ENCODE measurements at places on chromosomes 2 and 18.

DNA sequence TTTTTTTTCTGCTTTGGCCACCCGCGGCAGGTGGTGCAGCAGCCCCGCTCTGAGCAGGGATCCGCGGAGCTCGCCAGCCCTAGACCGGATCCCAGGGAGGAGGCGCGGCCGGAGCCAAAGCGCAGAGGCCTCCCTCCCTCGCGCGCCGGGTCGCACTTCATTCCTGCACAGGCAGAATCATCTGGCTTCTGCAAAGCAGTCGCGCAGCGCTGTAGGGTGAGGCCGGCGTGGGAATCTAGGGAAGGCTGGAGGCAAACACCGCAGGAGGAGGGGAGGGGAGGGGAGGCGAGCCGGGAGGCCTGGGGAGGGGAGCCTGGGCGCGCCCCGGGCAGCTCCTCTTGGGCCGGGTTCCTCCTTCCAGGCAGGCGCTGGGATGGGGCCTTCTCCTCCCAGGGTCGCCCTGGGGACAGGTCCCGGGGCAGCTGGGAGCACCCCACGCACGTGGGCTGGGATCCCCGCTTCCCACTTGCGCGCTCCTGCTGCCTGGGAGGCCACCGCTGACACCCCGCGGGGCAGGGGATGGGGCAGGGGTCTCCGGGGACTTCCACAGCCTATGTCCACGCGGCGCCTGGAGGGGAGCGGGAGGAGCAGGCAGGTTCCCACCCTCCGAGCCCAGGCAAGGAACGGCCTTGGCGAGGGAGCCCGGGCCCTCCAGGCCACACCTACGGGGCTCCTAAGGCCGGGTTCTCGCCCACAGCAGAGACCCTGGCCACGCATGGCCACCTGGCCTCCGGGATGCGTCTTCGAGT is 45.0 kb downstream of the MBP start:
- H3K4me1 ChIP-seq, result peaks cover 54% of the 10 kb centered on the region
- no peak overlapping the region for H3K27ac ChIP-seq
- no peak overlapping the region for H3K4me3 ChIP-seq
- DNase-seq, result no peak

DNA sequence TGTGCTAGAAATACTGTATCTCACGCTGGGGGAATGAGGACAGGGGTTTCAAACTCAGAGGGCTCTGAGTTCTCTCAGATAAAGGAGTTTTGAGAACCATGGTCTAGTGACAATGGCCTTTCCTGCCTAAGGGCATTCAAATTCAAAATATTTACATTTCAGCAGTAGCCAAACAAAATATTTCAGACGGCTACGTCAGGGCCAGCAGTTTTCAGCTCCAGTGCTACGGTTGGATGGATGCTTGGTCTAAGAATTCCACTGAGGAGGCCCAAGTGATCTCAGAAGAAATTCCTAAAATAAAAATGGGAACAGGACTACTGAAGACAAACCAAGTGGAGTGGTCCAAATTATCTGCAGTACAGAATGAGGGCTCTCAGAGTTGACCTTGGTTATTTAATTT is 41.1 kb upstream of the SCG2 start:
- no peaks in the 10 kb centered on the region for H3K36me3 ChIP-seq
- DNase-seq, result no peak
- no peak overlapping the region for H3K27ac ChIP-seq
- no peaks in the 10 kb centered on the region for H3K4me1 ChIP-seq

DNA sequence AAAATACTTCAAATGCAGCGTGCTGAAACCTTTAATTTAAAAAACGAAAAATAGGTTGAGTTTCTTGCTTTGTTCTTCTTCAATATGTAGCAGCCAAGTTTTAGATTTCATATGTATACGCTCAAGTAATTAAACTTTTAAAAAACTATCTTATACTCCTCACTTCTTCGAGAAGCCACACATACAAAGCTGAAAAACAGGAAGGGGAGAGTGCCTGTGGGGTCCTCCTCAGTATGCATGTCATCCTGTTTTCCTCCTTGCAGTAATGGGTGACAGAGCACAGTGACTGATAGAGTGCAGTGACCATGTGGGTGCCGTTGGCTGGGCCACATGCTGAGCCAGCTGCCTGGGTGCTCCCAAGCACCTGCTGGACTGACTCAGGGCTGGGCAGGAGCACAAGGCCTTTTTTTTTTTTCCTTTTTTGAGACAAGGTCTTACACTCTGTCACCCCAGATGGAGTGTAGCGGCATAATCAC is 33.3 kb downstream of the UXS1 start:
- no peaks in the 10 kb centered on the region for H3K36me3 ChIP-seq
- peak overlapping the region; percentile 75 for H3K4me3 ChIP-seq
- peak overlapping the region; percentile 66 for H3K27ac ChIP-seq
- peak; percentile 73 for DNase-seq
- H3K4me1 ChIP-seq, result peaks cover 90% of the 10 kb centered on the region
- no peaks in the 10 kb centered on the region for H3K27me3 ChIP-seq

GRCh38 chr2:201280191-201281040 is 20.1 kb downstream of the CASP8 start:
- H3K27me3 ChIP-seq, result no peaks in the 10 kb centered on the region
- H3K27ac ChIP-seq, result no peak overlapping the region
- H3K4me1 ChIP-seq, result peaks cover 19% of the 10 kb centered on the region

GRCh38 chr18:14974576-14974975 is 226.6 kb downstream of the ANKRD30B start:
- no peaks in the 10 kb centered on the region for H3K27me3 ChIP-seq
- H3K36me3 ChIP-seq, result no peaks in the 10 kb centered on the region
- H3K27ac ChIP-seq, result no peak overlapping the region
- no peaks in the 10 kb centered on the region for H3K4me1 ChIP-seq
- no peak for DNase-seq

- no peak for DNase-seq
- H3K4me3 ChIP-seq, result no peak overlapping the region
- no peaks in the 10 kb centered on the region for H3K4me1 ChIP-seq
- H3K27me3 ChIP-seq, result no peaks in the 10 kb centered on the region
These were observed 148.0 kb upstream of the KCTD1 start for GRCh38 chr18:26696308-26696707.

- H3K4me3 ChIP-seq, result no peak overlapping the region
- DNase-seq, result no peak
- no peak overlapping the region for H3K27ac ChIP-seq
- H3K27me3 ChIP-seq, result no peaks in the 10 kb centered on the region
These were observed 14.6 kb downstream of the CNDP2 start for GRCh38 chr18:74510770-74511095.

DNA sequence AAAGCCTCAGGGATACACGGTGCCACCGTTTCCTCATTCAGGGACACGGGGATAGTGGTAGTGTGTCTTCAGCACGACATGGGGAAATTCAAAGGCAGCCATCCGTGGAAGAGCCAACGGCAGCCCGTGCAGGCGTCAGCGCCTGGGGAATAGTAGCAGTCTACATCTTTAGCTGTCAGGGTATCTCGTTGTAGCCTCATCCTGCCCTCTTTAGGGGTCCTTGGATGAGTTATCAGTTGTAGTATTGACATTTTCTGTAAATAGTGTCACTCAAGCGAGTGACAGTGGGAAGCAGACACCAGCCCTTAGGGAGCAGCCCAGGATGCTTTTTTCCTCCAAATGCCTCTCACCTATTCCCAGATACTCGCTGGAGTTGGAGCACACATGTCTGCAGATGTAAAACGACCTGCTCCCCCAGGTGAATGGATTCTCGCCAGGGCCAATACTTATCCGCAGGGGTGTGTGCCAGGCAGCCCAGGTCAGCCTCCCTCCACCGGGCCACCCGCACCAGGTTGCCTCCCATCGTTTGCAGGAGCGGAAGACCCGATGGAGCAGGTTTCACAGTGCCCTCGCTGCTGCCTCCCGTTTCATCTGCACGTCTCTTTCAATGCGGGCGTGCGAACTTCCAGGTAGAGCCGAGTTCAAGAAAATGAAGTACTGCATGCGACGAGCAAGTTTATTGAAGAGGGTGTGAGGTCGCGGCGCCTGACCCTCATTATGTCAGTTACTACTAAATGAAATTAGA is 41.0 kb downstream of the AGAP1 start:
- H3K4me3 ChIP-seq, result no peak overlapping the region
- no peaks in the 10 kb centered on the region for H3K4me1 ChIP-seq
- H3K27me3 ChIP-seq, result no peaks in the 10 kb centered on the region
- no peak for DNase-seq
- H3K36me3 ChIP-seq, result no peaks in the 10 kb centered on the region
- no peak overlapping the region for H3K27ac ChIP-seq

DNA sequence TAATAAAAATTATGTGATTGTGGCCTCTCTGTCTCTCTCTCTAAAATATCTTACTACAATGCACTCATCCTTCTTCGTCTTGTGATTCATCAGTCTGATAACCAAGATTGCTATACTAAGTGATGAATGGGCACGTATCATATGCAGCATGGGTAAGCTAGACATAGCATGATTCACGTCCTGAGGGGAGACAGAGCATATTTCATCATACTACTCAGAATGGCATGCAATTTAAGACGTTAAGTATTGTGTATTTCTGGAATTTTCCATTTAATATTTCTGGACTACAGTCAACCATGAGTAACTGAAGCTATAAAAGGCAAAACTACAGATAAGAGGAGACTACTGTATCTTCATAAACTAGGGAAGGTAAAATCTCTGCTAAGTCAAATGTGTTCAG is 97.0 kb upstream of the CD226 start:
- no peaks in the 10 kb centered on the region for H3K4me1 ChIP-seq
- no peak overlapping the region for H3K4me3 ChIP-seq
- H3K27me3 ChIP-seq, result no peaks in the 10 kb centered on the region

DNA sequence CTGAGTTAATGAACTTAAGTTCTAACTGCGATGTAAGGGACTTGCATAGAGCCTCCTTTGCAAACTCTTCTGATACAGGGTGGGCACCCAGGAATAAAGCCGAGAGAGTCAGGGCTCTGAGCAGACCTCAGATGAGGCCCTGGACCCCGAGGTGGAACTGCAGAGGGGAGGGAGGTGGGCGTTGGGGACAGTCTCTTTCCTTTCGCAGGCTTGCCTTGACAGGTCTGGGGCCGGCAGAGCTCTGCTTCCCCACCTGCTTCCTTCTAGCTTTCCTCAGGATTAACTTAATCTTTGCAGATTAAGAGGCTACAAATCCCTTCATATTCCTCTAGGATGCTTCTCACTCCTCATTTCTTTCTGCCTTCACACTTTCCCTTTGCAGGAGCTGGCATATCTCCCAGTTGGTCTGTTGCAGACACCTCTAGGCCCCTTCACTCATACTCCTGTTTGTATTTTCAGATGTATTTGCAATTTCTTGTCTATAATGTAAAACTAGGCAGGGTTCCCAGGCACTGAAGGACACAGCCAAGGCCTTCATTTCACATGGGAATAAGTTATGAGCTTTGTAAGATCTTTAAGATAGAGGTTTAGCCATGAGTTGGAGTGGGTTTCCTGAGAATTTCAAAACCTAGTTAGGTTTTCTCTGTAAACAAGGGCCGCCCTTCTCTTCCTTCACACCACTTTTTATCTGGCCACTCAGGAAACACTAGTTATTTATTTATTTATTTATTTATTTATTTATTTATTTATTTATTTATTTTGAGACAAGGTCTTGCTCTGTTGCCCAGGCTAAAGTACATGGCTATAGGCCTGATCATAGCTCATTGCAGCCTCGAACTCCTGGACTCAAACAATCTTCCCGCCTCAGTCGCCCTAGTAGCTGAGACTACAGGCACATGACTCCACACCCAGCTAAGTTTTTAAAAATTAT is 70.9 kb downstream of the MTCL1 start:
- no peaks in the 10 kb centered on the region for H3K36me3 ChIP-seq
- no peak overlapping the region for H3K27ac ChIP-seq
- H3K27me3 ChIP-seq, result no peaks in the 10 kb centered on the region
- no peaks in the 10 kb centered on the region for H3K4me1 ChIP-seq
- no peak overlapping the region for H3K4me3 ChIP-seq

DNA sequence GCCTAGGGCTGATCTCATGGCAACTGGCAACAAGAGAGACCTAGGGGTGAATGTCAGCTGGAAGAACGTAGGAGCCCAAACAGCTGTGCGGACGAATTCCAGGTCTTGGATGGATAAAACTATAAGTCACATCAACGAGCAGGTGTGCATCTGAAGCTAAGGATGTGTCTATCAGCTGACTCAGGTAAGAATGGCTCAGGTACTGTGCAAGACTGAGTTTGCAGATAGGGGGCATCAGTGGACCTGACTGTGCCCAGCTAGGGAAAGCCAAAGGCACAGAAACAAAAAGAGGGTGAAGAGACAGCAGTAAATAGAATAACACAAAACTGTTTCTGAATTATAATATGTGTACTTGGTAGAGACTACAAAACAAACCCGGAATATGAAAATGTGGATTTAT is 357.3 kb downstream of the ZEB2 start:
- H3K27me3 ChIP-seq, result no peaks in the 10 kb centered on the region
- no peak overlapping the region for H3K4me3 ChIP-seq
- peak; percentile 18 for DNase-seq
- H3K36me3 ChIP-seq, result no peaks in the 10 kb centered on the region
- H3K27ac ChIP-seq, result no peak overlapping the region

GRCh38 chr2:71932037-71932779 is 215.5 kb downstream of the CYP26B1 start:
- no peak overlapping the region for H3K4me3 ChIP-seq
- no peak for DNase-seq
- no peaks in the 10 kb centered on the region for H3K27me3 ChIP-seq
- H3K36me3 ChIP-seq, result no peaks in the 10 kb centered on the region
